ENCODE measurements at places on chromosomes 7 and 10.

DNA sequence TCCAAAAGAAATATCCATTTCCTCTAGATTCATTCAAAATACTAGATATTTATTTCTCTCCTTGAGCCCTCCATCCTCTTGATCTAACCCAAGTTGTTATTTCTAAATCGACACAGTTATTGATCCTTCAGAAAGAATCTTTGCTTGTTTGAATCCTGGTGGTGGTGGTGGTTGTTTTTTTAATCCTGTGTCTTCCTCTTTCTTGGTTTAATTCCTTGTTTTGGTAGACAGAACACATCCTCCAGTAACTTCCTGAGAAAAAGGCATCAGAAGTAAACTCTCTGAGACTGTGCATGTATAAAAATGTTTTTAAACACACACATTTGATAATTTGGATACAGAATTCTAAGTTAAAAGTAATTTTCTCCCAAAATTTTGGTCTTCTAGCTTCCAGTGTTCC lies 49.9 kb downstream of the SIRT1 start:
- no peak for DNase-seq

DNA sequence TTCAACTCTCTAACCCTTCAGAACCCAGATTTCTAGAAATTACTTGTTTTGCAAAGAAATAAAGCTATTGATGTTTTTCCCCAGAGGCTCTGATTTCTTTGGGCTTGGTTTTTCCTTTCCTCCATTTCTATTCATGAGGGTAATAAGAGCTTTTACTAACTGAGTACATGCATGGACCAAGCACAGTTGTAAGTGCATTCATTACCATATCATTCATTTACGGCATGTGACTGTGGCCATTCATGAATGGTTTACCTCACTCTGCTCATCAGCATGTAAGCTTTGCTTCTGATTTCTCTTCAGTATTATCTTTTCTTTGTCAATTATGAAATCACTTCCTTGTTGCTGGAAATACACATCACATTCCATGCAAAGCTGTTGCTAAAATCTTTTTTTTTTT lies 42.4 kb downstream of the LAMB4 start:
- DNase-seq: no peak

DNA sequence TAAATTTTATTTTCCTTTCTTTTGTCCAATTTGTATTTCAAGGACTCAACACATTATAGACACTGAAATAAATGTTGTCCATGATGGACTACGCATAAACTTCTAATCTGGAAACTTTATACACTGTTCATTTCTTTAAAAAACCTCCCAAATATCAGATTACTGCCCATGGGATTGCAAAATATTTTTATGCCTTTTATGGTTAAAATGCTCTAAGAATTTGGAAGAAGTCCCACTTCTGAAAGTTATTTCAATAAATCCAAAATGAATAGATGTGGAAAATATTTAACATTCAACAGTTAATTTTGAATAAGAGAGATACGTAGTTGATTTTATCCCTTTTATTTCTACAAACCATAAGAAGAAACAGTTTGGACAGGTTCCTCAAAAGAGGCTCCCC lies 46.1 kb downstream of the CABCOCO1 start:
- DNase-seq: no peak

DNA sequence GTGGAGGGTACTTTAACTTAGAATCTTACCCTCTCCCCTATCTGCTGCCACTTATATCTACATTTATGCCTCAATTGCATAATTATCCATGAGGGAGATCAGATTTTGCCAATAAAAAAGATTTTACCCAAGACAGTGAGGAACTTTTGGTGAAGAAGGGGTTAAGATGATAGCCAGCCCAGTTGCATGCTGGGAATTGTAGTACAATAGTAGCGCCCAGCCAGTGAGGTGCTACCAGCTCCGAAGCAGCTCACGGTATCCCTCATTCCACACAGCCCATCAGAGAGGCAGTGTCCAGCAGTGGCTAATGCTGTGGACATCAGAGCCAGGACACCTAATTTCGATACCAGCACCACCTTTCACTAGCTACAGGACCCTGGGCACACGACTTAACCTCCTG lies 5.9 kb upstream of the LGI1 start:
- no peak for DNase-seq

- no peak for DNase-seq
These were observed 52.6 kb upstream of the PCBD1 start for GRCh38 chr10:70940834-70941568.

GRCh38 chr7:81267508-81267907 lies 348.7 kb upstream of the SEMA3C start:
- DNase-seq: no peak

GRCh38 chr10:130026670-130027456 lies 62.8 kb upstream of the EBF3 start:
- no peak for DNase-seq

DNA sequence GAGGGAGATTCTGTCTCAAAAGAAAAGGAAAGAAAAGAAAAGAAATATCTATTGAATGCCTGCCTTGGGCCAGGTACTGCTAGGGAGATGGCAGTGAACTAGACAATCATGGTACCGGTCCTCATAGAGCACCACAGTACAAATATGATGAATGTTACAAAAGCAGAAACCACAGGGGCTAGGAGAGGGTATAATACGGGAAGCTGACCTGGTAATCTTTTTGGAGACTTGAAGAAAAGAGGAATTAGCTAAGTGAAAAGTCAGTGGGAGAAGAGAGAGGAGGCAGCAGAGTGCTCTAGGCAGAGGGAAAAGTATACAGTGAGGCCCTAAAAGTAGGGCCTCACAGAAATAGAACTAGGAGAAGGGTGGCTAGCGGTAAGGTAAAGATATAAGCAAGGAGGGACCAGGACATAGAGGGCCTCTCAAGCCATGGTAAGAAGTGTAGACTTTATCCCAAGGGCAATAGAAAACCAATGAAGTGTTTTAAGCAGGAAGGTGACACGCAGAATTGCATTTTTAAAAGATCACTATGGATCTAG lies 42.8 kb upstream of the WNT8B start:
- no peak for DNase-seq

- DNase-seq: no peak
These were observed 6.8 kb downstream of the TBATA start for GRCh38 chr10:70778267-70778924.

GRCh38 chr10:66368146-66368545 lies 557.7 kb upstream of the LRRTM3 start:
- no peak for DNase-seq

GRCh38 chr7:150428671-150429451 lies 21.6 kb upstream of the GIMAP8 start:
- no peak for DNase-seq

DNA sequence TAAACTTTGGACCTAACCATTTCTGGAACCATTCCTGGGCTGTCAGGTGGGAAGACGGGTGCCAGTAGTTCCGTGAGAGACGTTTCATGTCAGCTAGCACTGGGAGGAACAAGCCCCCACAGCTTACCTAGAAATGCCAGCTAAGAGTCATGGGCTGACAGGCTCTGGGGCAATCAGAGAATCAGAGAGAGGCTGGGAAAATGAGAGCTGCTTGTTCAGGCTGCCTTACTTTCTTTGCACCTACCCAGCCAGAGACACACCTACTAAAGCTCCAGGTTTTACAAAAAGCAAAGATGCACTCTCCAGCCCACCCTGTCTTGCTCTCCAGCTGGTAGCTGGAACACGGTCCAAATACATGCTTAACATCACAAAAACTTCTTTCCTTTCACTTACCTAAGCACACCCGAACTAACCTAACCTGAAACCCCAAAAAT lies 688 bp downstream of the PTN start:
- no peak for DNase-seq

GRCh38 chr10:50324046-50324445 lies 72.7 kb upstream of the ASAH2 start:
- no peak for DNase-seq

- no peak for DNase-seq
These were observed 1.1 kb downstream of the MMRN2 start for GRCh38 chr10:86956195-86956847.

DNA sequence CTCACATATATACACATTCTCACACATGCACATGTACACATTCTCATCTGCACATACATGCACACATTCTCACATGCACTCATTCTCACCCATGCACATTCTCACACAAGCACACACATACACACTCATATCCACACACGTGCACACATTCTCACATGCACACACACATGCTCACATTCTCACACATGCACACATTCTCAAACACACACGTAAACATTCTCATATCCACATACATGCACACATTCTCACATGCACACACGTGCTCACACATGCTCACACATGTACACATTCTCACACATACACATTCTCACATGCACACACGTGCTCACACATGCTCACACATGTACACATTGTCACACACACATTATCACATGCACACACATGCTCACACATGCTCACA lies 260.6 kb downstream of the PTPRN2 start:
- DNase-seq: no peak

DNA sequence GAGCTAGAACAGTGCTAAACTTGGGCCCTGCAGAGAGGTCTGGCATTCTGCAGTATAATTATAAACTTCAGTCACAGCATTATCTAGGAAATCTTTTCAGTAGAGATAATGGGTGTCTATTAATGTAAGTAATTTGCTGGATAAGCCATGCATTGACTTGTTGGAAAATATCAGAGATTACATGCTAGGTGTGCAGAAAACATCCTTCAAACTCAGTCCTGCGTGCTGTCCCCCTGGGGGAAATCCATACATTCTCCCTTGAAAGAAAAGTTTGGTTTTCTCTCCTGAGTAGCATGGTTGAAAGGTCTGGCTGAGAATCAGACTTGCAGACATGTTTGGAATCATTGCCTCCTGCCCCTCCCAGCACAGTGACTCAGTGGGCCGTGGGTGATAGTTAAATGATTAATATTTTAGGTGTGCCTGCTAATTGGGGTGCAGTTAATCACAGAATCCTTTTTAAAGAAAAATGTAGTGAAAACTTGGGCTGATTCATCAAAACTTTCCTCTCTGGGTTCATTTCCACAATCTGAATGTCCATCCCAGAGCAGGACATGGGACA lies 13.9 kb upstream of the PRXL2A start:
- DNase-seq: no peak

GRCh38 chr7:34407586-34407985 lies 250.4 kb upstream of the NPSR1 start:
- no peak for DNase-seq

DNA sequence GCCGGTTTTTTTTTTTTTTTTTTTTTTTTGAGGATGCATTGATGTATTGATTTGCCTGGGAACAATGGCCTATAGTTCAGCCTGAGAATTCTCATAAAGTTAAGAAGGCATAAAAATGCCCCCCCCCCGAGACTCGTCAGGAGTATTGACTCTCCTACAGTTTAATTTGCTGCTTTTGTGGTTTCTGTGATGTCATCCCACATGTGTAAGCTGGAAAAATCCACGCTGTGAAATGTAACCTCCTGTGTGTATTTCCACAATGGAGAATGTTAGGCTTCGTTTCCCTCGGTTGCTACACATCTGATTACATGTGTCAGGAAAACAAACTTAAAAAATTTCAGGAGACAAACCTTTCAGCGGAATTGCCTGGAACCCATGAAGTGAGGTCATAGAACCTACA lies 117.9 kb downstream of the FANK1 start:
- DNase-seq: no peak

DNA sequence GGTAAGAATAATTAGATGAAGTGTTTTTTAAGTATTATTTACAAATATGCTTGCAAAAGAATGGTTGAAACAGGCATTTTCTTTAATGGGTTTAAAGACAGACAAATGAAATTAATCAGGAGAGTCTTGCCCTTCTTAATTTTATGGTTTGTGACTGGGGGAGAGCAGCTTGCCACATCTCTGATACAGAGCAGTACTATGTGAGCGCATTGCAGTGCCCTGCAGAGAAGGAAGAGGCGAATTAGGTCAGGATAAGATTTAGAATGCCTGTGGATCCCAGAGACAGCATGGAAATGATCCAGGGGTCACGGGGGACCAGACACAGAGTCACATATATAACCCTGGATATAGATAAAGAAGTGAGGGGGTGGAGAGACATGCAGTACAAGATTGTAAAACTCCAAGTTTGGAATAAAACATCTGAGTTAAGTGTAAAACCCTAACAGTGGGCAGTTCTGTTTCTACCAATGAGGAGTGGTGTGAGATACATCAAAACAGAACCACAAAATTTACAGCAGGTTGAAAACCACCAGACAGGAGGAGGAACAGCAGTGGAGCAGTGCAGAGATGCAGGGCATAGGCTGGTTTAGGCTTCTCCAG lies 125.5 kb downstream of the FAM204A start:
- no peak for DNase-seq

DNA sequence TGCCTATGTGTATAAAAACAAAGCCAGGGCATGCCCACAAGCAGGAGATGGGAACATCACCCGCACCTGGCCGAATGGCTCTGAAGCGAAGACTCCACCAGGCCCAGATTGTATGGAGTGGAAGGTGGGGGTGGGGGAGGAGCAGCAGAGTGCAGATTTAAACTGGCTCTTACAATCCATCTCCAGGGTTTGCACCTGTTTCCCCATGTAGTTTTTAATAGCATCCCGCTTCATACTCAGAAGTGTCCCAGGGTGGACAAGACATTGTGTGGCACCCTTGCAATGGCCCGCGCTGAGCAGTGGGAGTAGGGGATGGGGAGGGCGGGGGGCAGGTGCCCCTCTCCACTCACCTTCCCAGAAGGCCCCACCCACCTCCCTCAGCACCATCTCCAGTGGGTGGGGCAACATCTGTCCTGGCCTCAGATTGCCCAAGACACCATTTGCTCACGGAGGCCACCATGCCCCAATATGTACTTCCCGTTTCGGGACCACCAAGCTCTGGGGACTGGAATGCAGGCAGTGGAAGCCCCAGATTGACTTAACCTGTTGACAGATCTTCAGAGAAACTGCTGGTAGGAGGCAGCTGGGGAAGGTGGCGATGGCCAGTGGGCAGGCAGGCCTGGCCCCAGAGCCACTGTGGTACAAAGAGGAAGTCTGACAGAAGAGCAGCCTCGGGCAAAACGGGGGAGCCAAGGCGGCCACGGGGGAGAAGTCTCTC lies 23.0 kb downstream of the VSIR start:
- DNase-seq: no peak

DNA sequence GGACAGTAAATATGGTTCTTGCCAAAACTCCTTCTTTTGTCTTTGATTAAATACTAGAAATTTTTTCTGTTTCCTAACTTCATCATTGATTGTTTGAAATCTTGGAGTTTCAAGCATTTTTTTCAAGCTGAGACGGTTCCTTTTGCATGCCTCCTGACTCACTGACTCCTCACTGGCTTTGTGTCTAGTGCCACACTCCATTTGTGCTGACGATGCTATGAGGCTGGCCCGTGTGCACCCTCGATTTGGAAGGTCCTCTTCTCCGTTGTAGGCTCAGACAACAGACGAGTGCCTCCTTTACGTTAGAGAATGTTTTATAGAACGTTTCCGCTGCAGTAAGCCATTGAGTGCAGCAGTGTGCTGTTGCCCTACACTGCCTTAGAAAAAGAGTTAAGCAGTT lies 10.8 kb upstream of the CSGALNACT2 start:
- no peak for DNase-seq

GRCh38 chr10:13614530-13615332 lies 28.0 kb downstream of the PRPF18 start:
- no peak for DNase-seq

- no peak for DNase-seq
These were observed 1.2 kb downstream of the FGF8 start for GRCh38 chr10:101774589-101775272.

DNA sequence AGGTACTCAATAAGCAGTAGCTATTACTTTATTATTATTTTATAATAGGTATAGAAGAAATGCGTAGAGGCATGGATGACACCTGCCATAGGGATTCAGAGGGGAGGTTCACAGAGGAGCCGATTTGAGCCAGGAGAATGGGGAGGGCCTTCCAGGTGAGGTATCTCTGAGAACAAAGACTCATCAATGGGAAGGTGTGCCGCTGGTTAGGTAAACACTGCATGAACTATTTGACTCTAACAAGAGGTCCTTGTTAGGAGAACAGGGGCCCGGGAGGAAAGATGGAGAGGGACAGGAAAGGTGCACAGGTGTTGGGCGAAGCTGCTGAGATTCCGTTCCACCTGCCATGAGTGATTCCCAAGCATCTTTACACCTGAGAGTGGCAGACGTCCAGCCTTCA lies 41.8 kb upstream of the TMEM273 start:
- no peak for DNase-seq
